AG10803 (cell line): ENCODE measurements at places on chromosomes 4 and X.

DNA sequence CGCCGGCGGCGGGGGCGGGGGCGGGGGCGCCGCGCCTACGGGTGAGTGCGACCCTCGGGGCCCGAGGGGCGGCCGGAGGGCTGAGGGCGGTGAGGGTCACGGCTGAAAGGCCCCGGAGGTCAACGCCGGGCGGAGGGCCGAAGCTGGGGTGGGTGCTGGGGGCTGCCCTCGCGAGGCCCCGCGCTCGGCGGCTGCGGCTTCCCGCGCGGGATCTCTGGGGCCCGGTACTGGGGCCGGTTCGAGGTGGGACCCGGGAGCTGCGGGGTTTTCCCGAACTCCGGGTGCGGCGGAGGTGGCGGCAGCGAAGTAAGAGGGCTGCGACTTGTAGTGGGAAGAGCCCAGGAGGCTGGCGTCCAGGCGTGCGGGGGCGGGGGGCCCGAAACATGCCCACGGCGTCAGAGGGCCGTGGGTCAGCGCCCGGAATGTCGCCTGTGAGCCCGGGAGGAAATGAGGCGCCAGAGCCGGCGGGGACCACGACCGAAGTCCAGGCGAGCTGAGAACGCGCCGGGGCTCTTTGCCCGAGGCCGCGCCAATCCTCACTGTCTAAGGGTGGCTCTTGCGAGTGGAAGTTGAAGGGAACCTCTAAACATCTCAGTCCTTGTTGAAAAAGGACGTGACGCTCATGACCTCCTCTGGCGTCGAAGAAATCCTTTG, 407 bp downstream of the IL13RA1 start:
- peak; percentile 34 for DNase-seq

- no peak for DNase-seq
Observed at GRCh38 chr4:169103966-169104412, 93.9 kb upstream of the CBR4 start.

DNA sequence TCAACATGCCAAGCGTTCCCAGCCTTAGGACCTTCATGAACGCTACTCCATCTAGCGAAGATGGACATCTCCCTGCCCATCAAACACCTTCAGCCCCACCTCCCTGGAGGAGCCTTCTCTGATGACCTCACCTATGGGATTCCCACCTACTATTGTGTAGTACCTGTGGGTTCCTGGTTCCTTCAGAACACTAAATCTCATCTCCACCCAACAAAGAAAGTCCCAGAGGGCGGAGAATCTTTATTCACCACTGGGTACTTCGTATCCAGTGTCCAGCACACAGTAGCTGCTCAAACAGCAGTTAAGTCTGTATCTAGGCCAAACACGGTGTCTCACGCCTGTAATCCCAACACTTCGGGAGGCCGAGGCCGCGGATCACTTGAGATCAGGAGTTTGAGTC, 10.1 kb downstream of the RBM47 start:
- DNase-seq = no peak

- DNase-seq = no peak
Observed at GRCh38 chrX:85504381-85504780, 124.9 kb upstream of the POF1B start.

- DNase-seq = no peak
Observed at GRCh38 chr4:153792618-153793247, 3.9 kb upstream of the SFRP2 start.

DNA sequence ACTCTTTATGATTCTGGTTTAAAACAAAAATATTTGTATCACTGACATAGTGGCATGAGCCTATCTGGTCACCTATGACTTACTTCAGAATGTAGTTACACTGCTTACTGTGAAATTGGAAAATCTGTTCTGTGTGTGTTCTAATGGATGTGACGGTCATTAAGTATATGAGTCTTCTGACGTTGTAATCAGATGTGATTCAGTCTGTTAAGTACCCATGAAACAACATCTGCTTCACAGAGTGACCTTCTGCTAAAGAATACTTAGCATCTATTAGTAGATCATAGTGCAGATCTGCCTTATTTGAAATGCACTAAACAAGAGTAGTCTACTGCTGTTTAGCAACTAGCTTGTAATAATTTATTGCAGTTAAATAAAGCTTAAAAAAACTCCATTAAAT, 317.1 kb downstream of the DCTD start:
- DNase-seq = peak; percentile 42

DNA sequence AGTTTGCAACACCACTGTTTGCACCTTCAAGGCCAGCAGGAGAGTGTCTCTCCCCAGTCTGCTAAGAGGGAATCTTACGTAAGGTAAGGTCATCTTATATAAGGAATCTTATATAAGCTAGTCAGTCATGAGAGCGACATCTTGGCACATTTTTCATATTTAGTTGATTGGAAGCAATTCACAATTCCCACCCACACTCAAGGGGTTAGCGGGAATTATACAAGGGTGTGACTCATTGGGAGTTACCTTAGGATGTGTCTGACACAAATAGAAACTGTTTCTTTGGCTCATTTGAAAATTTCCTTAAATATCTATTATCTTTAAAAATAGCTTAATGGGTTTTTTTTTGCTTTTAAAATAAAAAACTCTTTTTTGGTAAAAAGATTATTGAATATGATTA, 62.1 kb upstream of the GRPR start:
- DNase-seq = no peak

- DNase-seq = no peak
Observed at GRCh38 chr4:28890949-28891775, 1829.0 kb upstream of the PCDH7 start.

GRCh38 chr4:82217986-82218715, 155.6 kb downstream of the HNRNPD start:
- DNase-seq = no peak

- peak; percentile 28 for DNase-seq
Observed at GRCh38 chrX:8738588-8739189, 6.8 kb upstream of the ANOS1 start.

DNA sequence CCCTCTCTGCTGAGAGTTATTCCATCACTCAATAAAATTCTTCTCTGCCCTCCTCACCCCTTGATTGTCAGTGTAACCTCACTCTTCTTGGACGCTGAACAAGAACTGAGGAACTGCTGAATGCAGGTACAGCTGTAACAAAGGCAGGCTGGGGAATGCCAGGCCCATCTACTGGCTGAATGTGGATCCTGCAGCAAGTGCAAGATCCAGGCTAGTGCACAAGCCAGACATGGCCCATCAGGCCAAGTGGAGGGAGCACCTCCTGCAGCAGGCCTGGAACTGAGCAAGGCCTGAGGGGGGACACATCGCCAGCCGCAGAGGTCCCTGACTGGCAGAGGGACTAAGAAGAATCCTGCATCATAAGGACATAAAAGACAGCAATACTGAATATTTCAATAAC, 411.8 kb upstream of the PCDH10 start:
- no peak for DNase-seq

GRCh38 chr4:157225096-157225495, 4.6 kb downstream of the GRIA2 start:
- no peak for DNase-seq

DNA sequence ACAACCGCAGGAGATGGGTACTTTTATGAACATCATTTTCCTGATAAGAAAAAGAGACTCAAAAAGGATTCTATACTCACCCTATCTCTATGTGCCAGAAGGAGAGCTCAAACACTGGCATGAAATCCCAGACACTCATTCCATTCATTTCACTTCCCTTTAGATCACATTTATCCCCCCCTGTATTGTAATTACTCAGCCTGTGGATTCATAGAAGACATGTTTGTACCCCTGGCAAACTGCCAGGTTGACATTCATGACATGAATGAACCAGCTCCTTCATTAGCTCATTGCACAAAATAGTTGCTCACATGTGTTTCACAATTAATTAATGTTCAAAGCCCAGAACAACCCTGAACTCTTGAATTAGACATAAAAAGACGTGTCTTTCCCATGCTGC, 4.9 kb downstream of the SMR3A start:
- no peak for DNase-seq

DNA sequence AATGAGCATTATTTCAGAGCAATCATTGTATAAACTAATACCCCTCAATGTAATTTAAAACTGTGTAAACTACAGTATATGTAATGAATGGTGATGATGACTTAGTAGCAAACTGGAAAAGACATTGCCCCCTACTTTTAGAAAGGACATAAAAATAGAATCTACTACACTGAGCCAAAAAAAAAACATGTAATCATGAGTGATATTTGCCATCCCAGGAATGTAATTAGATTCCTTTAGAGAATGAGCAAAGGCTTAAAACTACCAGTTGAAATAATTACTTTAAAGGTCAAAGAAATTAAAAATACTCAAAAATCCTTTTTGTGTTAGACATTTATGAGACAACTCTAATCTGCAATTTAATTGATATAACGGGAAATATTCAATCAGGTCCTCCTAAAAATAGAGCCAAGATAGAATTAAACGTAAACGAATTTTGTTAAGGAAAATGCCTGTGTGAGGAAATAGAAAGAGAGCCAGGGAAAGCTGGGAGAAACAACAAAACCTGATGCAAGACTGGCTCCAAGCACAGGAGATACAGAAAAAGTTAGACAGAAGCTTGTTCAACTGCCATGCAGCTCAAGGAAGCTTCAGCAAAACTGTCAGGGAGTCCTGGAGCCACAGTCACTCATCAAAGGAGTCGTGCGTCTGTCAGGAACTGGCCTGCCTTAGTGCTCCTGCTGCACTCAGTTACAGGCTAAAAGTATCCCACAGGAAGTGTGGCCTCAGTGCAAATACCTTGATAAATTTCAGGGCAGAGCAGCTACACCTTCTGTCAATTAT, 655.7 kb upstream of the INTU start:
- DNase-seq = no peak

GRCh38 chr4:73721435-73721834, 18.9 kb upstream of the CXCL8 start:
- DNase-seq = peak; percentile 92

DNA sequence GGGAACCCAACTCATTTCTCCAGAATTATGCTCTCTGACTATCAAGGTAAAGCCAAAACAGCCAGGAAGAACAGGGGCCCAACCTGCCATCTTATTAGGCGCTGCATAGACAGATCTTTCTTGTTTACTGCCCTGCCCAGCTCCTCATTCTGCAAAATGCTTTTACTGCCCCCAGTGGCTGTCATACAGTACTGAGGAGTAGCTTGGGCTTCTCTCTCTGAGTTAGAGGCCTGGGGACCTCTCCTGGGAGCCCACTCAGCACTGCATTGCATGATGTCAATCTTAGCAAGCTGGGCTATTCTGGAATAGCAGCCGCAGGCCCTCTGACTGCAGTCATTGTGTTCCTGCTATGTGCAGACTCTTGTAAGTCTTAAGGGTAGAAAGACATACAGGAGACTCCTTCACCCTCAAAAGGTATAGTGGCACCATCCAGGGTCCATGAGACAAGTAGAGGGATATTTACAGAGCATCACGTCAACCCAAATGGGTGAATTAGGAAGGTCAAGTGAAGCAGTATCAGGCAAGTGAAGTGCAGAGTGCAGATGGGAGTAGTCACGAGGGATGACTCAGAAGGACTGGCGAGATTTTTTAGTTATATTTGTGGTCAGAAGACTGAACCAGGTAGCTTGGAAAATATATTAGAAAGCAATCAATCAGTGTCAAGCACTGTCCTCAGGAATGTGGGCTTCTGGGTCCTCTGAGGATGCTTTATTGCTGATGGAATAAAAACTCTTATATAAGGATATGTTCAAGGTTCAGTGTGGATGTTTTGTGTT, 294.1 kb upstream of the SFRP2 start:
- peak; percentile 6 for DNase-seq

- DNase-seq = peak; percentile 19
Observed at GRCh38 chr4:87005369-87005689, 70.5 kb downstream of the AFF1 start.

DNA sequence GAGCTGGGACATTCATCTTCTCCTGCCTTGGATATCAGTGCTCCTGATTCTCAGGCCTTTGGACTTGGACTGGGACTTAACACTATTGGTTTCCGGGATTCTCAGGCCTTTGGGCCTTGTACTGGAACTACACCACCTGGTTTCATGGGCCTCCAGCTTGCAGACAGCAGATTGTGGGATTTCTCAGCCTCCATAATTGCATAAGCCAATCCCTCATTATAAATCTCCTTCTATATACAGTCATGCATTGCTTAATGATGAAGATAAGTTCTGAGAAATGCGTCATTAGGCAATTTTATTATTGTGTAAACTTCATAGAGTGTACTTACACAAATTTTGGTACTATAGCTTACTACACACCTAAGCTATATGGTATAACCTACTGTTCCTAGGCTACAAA, 8.9 kb upstream of the CCNG2 start:
- DNase-seq = peak; percentile 4

GRCh38 chr4:114782415-114783214, 184.0 kb downstream of the UGT8 start:
- DNase-seq = no peak

- no peak for DNase-seq
Observed at GRCh38 chr4:113616443-113616842, 145.1 kb downstream of the CAMK2D start.

- no peak for DNase-seq
Observed at GRCh38 chr4:61195101-61195500, 5.0 kb upstream of the ADGRL3 start.

DNA sequence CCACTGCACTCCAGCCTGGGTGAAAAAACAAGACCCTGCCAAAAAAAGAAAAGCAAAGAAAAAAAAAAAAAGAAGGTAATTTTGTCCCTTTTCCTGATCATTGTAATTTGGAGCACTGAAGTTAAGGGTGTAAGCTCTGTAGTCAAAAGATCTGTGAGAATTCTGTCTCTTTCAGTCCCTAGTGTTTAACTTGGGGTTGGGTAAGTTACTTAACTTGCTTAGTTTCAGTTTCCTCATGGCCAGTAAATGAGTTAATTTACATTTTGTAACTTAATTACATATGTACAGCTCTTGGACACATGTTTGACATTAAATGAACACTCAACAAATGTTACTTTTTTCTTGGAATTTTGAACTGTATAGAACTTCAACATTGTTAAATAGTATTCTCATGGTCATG, 10.9 kb upstream of the UBE2K start:
- DNase-seq = no peak

DNA sequence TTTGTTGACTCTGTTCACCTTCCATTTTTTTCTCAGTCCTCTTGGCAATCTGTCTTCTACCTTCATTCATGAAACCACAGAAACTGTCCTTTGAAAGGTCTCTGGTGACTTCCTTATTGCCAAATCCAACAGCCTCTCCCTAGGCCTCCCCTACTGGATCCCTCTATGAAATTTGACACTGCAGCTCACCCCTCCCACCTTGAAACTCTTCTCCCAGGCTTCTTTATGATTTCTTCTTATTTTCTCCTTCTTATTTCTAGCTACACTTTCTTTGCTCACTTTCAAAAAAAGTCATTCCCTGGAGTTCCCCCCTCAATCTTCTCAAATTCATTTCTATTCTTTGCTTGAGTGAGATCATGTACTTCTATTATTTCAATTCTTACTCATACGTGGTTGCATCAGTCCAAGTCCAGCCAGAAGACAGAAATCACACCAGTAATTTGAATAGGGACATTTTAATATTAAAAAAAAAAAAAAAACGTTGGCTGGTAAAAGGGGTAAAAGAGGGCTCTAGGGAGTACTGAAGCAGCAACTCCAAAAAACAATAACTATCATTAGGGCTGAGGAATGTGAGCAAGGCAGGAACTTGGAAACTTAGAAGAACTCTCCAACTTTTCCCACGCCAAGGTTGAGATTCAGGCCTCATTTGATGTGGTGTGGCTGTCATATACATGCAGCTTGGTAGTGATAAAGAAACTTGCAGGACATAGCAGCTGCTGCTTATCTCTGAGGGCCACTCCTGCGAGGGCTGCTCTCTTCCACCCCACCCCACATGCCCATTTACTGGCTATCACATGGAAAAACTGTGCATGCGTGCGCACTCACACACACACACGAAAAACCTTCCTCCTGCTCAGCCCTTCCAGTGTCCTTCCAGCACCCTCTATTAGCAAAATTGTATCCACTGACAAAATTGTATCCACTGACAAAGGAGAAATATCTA, 169.8 kb upstream of the GALNT7 start:
- DNase-seq = peak; percentile 32

GRCh38 chr4:85221606-85222005, 253.3 kb upstream of the ARHGAP24 start:
- no peak for DNase-seq
